Osteoblast (primary cell): ENCODE measurements at places on chromosomes 4 and X.
A peak's percentile ranks its signal among the peaks of the same experiment; 100 is the strongest.

- DNase-seq: no peak
Measured at GRCh38 chrX:149858592-149858991, 22.4 kb upstream of the MAGEA8 start.

GRCh38 chr4:118345813-118346212, 7.0 kb downstream of the PRSS12 start:
- DNase-seq: no peak

GRCh38 chr4:38382520-38382919, 281.5 kb upstream of the KLF3 start:
- no peak for DNase-seq

- no peak for DNase-seq
Measured at GRCh38 chr4:18106620-18107019, 85.1 kb upstream of the LCORL start.

DNA sequence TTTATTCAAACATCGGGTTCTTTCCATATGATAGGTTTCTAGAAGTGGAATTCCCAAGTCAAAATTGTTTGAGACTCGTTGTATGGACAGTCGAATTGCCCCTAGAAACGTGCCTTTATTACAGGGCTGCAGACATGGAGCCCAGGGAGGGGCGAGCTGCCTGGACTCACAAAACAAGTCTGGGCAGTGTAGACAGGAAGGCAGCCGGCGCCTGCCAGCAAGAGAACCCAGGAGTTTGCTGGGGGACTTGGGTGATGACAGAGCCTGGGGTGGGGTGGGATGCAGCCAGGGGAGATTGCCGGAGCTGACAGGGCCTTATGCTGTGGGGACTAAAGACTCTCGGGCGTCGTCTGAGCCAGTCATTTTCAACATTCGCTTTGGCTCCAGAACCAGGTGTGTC, 107.4 kb upstream of the MSX1 start:
- no peak for DNase-seq

- DNase-seq: peak; percentile 6
Measured at GRCh38 chrX:155998116-155998515, 620 bp downstream of the IL9R start.

DNA sequence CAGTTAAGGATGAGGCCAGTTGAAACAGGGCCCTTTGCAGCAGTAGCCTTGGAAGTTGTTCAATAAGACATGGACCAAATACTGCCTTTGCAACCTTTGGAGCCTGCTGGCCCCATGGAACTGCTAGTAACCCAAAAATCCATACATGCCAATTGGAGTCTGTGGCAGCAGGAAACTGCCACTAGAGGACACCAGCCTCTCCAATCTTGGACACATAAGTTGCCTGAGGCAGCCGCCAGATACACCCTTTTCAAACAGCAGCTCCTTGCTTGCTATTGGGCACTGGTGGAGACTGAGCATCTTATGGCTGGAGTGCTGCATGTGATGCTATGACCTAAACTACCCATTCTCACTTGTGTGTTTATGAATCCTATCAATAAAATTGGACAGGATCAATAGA, 14.8 kb upstream of the LAP3 start:
- DNase-seq: peak; percentile 29

DNA sequence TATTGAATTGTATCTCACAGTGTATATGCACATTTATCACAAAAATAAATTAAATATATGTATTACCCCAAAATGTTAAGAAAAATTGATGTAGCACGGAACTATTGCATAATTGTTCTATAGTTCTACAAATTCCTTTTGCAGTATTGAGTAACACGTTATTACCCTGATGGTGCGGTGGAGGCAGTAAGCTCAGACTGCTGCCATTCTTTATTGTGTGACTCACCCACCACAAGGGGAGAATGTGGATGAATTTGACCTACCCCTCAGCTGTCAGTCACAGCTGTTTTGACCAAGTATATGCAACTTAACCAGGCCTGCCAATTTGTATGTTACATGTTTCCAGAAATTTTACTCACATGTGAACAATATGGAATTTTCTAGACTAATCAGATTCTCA, 506.6 kb downstream of the SH3BGRL start:
- DNase-seq: no peak

GRCh38 chr4:156329779-156330178, 376.1 kb upstream of the CTSO start:
- peak; percentile 3 for DNase-seq

GRCh38 chr4:22498866-22499265, 17.0 kb downstream of the ADGRA3 start:
- DNase-seq: no peak

DNA sequence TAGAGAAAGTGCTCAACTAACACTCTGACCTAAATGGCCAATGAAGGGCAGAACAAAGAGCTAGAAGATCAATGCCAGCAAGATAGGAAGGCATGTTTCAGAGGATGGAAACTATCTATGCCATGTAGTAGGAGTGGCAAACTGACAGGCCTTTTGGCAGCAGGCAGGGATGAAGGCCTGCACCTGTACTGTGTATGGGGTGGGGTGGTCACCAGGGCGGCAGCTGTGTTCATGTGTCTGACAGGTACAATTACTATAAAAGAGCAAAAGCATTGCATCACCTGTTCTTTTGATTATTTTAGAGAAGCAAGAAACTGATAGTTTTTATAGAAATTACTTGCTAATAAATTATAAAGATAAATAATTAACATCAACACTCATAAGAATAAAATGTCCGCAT, 239.1 kb downstream of the CAMK2D start:
- no peak for DNase-seq

- no peak for DNase-seq
Measured at GRCh38 chr4:121788896-121789295, 12.2 kb upstream of the EXOSC9 start.

DNA sequence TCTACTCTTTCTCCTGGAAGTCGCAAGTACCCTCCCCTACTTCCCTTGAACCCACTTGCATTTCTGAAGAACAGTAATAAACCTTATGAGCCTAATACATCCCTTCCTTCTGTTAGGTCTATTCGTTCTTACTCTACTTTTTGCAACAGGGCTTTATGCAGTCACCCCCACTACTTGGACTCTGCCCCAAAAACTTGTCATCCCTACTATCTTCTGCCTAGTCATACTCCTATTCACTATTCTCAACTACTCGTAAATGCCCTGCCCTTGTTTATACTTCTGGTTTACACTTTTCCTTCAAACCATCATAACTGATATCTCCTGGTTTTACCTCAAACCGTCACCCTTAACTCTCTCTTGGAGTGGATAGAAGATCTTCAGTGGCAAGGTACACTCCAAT, 55.2 kb upstream of the SLIT2 start:
- DNase-seq: no peak

DNA sequence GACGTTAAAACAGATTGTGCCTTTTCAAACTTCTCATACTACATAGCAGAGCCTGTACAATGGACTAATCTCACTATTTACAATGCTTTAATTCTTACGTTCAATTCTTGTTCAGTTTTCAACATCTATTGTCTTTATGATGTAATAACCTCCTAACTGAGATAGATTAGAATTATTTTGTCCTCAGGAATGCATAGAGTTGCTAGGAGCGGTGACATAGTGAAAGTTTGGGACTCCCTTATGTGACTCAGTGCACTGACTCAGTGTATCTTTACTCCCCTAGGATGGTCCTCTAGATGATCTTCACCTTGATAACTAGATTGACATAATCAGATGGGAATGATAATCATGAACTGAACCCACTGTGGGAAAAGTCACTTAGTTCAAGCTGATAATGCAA, 151.5 kb downstream of the VEGFC start:
- no peak for DNase-seq

- no peak for DNase-seq
Measured at GRCh38 chr4:118711052-118711451, 25.9 kb downstream of the METTL14 start.

GRCh38 chr4:84596826-84597225, 13.9 kb downstream of the CDS1 start:
- DNase-seq: no peak

DNA sequence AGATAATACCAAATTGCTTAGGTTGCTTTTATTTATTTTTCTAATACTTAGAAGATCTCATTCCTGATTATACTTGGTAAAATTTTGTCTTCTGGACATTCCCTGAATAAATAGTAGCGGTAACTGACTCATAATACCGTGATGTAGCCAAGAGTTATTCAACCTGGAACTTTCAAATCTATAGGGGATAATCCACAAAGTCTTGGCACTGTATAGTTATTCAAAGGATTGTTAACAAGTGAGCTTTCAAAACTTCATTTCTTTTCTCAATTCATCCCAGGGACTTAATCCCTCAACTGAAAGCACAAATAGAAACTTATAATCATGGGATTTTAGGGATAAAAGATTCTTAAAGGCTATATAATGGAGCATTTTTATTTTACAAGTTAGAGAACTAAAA, 1383.3 kb downstream of the FAM133A start:
- DNase-seq: no peak
